RPMI7951 (cell line): ENCODE measurements at places on chromosomes 2 and 18. TPM values are rescaled to one million over a fixed set of nuclear protein-coding genes. Genes with fewer than 3 reads are reported as not detected.

DNA sequence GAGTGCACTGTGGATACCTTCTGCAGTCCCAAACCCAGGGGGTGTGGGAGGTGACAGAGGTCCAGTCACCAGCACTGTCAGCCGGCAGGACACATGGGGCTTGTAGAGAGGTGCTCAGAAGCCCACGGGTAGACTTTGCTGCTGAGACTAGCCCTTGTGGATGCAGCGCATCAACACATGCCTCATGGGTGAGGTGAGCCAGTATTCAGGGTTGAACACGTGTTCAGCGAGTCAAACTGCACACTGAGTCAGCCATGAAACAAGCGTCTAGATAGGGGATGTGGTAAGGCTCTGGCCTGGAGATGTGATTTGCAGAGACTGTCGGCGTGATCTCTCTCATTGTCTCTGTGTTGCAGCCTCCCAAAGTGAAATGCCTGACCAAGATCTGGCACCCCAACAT, 35.8 kb upstream of the SCLY start:
- DNase-seq, result peak; percentile 47

DNA sequence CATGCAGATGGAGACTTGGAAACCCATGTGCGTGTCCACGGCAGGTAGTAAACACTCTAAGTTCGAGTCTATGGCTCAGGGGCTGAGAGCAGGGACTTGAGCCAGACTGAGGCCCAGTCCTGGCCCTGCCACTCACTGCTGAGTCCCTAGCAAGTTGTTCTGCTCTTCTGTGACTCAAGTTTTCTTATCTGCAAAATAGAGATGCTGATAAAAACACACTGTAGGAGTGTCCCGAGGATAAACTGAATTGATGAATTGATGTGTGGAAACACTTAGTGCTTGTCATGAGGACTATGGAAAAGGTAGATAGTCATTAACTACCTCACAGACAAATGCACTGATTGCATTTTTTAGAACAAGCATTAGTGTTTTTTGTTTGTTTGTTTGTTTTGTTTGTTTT, 73.2 kb downstream of the BOLA3 start:
- DNase-seq, result no peak

Gene MC5R
- total RNA-seq, result 0.49 TPM in 1 of 2 replicates, not detected in the other

GRCh38 chr2:61959381-61960293, 54.2 kb downstream of the COMMD1 start:
- no peak for DNase-seq

DNA sequence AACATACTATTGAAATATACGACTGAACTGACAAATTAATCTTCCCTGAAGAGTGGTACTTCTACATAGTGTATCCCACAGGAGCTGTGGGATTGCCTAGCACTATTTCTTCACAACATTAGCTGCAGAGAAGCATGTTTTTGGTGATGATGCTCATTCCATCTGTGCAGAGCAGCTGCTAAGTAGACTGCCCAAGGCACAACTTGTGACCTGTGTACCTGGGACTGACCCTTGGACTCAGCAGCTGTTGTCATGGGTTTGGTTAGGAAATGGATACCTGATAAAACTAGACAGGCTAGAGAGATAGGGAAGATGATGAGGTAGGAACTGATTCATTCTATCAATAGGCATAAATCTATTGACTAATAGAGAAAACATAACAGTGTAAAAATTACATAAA, 1204.0 kb downstream of the DSC3 start:
- no peak for DNase-seq

DNA sequence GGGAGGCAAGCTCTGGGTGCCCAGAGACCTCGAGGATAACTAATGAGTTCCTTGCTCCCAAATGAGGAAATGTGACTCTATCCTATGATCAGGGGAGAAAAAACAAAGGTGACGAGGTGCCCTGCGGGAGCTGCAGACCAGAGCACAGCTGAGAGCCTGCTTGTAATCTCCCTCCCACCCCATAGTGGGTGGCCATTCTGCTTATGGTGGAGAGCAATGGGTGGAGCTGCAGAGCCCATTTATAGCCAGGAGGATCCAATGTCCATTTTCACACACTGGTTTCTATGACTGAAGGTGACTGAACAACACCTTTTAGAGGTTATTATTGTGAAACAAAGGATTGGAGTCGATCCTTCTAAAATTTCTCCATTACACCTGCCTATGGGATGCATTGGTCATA, 153.3 kb downstream of the COL6A3 start:
- DNase-seq, result no peak

Gene LGALSL
- under 0.01 and 0.20 TPM in 2 replicates for total RNA-seq
